Aorta (tissue), 5 donors: ENCODE measurements at places on chromosomes 1 and 21. TPM values are rescaled to one million over a fixed set of nuclear protein-coding genes. Genes with fewer than 3 reads are reported as not detected.

AGO1 gene
- total RNA-seq, result 27.7 TPM

ELAPOR1 gene
- total RNA-seq, result 1.5 TPM

PPFIA4 gene
- 22.7 TPM for total RNA-seq

LCA5L gene
- total RNA-seq, result 1.8 TPM

USP21 gene
- total RNA-seq, result 16.4 TPM

FCRL6 gene
- total RNA-seq, result 0.45 TPM

TNFSF4 gene
- total RNA-seq, result 0.49 TPM

GJB5 gene
- total RNA-seq, result not detected

SV2A gene
- 20.5 TPM for total RNA-seq

KLHL12 gene
- total RNA-seq, result 15.9 TPM

SPRR5 gene
- not detected for total RNA-seq

GRCh38 chr1:65694126-65694525 is 98.6 kb upstream of the PDE4B start:
- no peak for DNase-seq

- DNase-seq, result no peak
These were observed 6.9 kb upstream of the NHLH2 start for GRCh38 chr1:115847787-115848186.

- no peak for DNase-seq
These were observed 66.9 kb downstream of the PHTF1 start for GRCh38 chr1:113692342-113692741.

DNA sequence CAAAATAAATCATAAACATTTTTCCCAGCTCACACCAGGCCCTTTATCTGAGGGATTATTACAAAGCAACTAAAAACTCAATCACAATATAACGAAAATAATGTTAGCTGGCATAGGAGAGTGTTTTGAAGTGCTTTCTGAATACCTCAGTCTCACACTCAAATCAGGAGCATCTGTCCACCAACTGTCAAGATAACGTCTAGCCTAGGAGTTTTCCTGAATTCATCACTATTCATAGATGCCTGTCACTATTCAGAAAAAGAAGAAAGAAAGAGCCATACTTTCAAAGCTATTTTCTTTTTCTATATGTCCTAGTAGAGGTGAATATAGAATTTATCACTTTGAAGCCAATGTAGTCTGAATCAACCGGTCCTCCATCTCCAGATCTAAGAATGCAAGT is 127.0 kb downstream of the AKT3 start:
- no peak for DNase-seq

DNA sequence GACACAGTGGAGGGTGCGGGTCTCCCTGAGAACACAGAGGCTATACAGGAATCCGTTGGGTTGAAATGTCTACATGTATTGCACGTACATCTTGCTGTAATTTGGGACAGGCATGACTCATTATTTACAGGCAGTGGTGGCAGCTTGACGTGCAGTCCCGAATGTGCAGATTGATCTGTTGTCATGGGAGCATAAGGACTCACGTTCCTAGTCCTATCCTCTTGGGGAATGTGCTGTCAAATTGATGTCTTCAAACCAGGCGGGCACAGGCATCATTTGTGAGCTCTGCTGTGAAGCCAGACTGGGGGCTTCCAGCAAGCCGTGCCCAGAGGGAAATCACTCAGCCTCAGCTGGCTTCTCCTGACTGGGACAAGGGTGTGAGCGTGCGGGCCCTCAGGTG is 40.5 kb downstream of the S100B start:
- DNase-seq, result no peak

DNA sequence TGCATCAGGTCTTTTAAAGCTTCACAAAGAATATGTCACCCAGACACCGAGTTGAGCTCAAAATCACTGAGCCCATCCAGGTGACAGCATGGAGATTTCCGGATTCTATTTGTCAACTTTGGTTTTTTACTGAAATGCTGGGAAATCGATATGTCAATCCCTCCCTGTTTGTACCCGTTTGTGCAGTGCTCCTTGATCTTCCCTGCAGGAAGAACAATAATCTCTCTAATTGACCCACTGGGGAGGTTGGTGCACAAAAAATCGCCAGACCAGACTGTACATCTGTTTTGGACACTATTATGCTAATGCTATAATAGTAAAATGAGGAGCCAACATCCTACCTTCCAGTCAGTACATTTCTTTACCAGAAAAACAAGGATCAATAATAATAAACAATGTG is 1.8 kb downstream of the BARHL2 start:
- DNase-seq, result no peak

DNA sequence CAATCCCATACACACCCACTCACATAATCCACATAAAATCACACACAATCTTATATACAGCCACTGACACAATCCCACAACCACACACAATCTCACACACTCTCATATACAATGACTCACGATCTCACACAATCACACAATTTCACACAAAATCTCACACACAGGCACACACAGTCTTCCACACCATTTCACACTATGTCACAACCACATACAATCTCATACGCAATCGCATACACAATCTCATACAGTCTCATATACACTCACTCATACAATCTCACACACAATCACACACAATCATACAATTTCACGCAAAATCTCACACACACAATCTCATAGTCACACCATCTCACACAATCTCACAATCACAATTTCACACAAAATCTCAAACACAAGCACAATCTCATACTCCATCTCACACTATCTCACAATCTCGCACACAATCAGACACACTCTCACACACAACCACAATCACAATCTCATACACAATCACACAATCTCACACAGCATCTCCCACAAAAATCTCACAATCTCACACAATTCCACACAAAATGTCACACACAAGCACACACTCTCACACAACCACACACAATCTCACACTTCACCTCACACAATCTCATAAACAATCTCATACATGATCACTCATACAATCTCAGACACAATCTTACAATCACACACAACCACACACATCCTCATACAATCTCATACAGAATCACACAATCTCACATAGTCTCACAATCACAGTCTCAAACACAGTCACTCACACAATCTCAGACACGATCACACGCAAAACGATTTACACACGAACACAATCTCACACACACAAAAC is 18.5 kb downstream of the CASZ1 start:
- DNase-seq, result no peak

DNA sequence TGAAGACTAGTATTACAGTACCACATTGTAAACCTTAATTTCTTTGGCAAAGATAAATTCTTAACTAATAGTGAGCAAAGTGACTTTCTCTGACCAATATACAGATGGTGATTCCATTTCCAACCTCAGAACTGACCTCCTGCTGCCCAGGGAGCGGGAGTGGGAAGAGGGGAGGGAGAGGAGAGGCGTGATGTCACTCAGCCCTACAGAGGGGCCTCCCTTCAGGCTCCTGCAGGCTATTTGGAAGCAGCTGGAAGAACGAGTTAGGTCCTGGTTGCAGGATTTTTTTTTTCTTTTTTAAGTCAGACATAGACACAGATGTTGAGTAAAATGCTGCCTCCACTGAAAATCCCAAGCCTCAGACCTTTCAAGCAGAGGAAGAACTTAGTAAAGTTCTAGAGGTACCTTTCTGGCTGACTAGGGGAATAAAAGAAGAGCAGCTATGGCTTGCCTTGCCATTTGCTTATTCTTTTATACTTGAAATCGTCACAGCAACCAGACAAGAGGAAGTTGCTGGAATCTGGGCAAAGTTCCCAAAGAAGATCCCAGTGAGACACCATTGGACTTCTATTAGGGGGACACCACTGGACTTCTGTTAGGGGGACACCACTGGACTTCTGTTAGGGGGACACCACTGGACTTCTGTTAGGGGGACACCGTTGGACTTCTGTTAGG is 54.5 kb downstream of the EXO1 start:
- no peak for DNase-seq

DNA sequence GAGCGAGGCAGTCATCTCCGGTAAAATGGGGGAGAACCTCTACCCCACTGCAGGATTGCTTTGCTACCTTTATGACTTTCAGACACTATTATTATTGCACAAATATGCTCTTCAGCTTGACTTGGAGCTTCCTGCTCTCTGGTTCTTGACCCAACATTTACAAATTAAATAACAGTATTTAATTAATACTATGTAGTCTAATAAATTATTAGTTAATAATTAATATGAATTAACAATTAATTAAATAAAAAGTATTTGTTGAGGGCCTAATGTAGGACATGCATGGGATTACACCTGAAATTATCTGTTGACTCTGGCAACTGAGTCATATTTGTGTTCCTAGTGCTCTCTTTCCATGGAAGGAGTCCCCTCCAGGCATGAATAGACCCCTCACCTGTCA is 359.9 kb downstream of the SIPA1L2 start:
- no peak for DNase-seq

DNA sequence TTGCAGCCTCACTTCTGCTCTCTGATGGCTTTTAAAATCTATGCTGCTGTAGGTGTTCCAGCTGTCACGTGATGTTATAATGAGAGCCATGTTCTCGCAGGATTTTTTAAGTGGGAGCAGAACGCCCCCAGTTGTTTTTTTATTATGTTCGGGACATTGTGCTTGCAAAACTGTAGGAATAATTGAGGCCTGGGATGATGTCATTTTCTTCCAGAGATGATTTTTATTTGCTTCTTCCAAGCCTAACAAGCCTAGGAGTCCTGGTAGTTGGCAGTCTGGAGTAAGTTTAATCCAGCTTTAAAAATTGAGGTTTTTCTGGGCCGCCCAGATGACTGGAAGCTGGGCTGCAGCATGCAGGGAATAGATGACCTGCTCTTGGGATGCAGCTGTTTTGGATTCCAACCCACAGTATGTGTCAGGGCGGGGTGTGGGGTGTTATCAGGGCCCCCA is 34.6 kb upstream of the CHIT1 start:
- no peak for DNase-seq

DNA sequence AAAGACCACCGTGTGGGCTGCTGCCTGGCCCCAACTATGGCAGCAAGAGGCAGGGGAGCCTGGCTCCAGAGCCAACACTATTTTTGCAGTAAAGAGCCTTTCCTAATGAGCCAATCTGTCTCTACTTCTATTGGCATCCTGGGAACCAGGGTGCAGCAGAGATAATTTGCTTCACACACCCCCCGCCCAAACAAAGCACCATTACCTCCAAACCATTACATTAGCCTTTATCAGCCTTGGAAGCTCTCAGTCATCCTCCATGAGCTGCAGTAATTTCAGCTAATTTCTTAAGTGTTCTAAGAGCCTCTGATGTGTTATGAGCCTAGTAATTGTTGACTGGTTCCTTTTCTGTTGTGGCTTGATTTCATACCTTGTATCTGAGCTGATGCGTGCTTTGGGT is 21.6 kb downstream of the ARMH1 start:
- DNase-seq, result no peak

GRCh38 chr1:94737124-94737998 is 82.8 kb upstream of the SLC44A3 start:
- no peak for DNase-seq

DNA sequence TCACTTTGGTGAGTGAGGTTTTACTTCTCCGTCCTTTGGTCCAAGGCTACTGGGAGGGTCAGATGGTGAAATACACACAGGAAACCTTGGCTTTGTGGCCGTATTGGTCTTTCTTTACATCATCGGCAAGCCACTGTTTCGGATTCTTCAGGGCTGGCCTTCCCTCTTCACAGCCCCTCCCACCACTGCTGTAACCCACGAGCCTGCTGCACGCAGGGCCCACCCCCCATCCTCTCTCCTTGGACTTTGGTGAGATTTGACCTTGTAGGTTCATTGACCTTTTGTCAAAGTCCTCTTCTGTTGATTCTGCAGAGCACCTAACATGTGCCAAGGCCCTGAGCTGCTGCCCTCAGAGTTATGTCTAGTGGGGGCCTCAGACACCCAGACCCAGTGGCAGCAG is 328.6 kb downstream of the CAMTA1 start:
- no peak for DNase-seq

GRCh38 chr1:241627453-241628259 is 12.5 kb downstream of the CHML start:
- DNase-seq, result no peak

DNA sequence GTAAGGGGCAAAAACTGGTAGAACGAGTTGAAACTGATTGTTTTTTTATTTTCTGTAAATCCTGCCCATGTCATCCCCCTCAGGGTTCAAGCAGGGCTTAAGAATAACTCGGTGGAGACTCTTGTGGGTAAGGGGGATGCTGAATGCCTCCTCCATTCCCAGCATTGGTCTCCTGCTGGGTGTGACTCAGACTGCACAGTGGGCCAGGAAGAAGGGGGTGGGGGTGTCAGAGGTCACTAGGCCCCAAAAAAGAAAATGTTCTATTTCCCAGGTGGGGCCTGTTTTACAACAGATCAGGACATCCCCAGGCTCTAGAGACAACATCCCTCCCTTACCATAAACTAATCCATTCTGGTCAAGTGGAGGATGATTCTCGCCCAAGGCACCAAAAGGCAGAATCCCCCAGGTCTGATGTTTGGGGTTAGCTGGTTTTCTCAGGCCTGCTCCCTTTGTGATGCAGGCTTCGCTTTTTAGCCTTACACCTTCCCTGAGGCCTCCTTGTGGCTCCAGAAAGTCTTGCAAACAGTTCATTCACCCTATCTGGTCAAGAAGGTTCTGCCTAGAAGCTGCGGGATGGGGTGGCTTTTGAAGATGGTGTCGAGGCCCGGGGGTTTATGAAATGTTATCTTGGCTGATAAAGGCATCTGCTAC is 10.7 kb upstream of the GRHL3 start:
- DNase-seq, result no peak

DNA sequence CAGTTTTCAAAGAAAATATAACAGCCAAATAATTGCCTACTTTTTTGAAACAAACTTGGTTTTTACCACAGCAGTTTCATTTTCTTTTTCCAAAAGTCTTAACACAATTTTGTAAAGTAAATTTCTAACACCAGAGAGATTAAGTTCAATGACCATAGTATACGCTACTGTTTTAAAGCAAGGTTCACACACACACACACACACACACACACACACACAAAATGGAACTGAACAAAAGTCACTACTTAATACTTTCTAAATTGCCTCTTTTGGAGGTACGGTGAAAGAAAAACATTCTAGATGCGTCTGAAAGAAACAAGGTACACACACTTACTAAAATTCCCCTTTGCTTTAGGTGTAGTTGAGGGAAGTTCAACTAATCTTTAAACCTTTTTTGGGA is 30.1 kb downstream of the C21orf91 start:
- no peak for DNase-seq

GRCh38 chr21:42183374-42184266 is 35.3 kb upstream of the ABCG1 start:
- no peak for DNase-seq

DNA sequence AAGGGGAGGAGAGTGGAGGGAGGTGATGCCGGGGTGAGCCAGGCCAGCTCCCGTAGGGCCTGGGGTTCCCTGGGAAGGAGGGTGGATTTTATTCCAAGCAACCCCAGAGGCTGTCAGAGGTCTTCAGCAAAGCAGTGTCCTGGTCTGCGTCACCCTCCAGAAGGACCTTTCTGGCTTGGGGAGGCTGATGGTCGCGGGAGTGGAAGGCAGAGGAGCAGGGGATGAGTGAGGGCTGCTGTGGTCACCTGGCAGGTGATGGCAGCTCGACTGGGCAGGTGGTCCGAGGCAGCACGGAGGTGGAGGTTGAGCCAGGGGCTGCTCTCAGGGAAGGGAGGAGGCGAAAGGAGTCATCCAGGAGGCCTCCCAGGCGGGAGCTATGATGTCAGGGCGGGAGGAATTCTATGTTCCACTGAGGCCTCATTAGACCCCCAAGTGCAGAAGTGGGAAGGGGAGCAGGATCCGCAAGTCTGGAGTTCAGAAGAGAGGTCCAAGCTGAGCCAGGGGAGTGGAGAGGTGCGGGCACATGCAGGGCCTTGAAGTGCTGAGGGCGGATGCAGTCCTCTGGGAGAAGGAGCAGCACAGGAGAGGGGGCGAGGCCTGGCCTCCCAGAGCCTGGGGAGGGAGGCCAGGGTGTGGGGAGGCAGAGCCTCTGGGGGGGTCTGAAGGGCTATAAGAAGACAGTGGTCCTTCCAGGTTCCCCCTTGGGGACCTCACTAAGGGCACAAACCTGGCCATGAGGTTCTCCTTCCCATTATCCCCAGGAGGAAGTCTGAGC is 33.3 kb downstream of the BMP8A start:
- peak; percentile 43 for DNase-seq
